Effector CD8-positive, alpha-beta T cell (primary cell): ENCODE measurements at places on chromosomes 3 and 15.

- no peak for DNase-seq
Measured at GRCh38 chr3:153591561-153592245, 429.7 kb downstream of the RAP2B start.

- no peak for DNase-seq
Measured at GRCh38 chr3:86029590-86029989, 961.4 kb downstream of the VGLL3 start.

DNA sequence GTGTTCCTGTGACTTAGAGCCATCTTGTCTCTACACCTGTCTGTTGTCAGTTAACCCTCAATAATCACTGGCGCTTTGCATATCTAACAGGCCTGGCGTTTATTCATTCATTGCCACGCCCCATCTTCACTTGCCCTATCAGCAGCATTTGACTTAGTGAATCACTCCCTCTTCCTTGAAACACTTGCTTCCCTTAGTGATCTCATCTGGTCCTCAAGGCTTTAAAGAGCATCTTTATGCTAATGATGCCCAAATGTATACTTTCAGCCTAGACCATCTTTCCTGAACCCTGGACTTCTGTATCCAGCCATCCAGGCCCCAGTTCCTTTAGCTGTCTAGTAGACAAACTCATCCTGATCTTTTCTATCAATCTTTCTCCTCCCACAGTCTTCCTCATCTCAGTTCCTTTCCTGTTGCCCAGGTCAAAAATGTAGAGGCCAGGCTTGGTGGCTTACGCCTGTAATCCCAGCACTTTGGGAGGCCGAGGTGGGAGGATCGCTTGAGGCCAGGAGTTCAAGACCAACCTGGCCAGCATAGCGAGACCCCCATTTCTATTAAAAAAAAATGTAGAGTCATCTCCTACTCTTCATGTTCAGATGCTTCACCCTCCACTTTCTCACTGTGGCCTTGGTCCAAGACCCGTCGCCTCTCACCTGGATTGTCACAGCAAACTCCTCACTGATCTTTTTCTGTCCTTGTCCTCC lies 1.4 kb upstream of the IGDCC4 start:
- DNase-seq: no peak

DNA sequence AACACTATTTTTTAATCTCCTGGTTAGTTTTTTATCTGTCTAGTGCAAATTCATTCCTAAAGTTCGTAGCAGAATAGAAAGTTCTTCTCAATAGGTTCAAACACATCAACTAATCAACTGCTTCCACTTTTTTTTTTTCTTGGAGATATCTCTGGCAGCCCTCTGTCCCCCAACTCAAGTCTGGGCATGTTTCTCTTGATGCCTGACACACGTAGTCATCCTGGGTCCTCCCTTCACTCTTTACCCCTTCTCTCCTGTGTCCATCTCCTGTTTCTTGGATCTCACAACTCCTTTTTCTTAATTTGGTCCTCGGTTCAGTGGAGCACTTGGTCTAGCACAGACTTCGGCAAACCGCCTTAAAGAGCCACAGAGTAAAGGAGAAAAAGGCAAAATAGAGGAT lies 14.4 kb downstream of the TNFAIP8L3 start:
- DNase-seq: no peak

GRCh38 chr15:48481802-48482201 lies 150.6 kb downstream of the DUT start:
- DNase-seq: no peak

- no peak for DNase-seq
Measured at GRCh38 chr3:104244680-104245220, 1122.0 kb upstream of the ALCAM start.

DNA sequence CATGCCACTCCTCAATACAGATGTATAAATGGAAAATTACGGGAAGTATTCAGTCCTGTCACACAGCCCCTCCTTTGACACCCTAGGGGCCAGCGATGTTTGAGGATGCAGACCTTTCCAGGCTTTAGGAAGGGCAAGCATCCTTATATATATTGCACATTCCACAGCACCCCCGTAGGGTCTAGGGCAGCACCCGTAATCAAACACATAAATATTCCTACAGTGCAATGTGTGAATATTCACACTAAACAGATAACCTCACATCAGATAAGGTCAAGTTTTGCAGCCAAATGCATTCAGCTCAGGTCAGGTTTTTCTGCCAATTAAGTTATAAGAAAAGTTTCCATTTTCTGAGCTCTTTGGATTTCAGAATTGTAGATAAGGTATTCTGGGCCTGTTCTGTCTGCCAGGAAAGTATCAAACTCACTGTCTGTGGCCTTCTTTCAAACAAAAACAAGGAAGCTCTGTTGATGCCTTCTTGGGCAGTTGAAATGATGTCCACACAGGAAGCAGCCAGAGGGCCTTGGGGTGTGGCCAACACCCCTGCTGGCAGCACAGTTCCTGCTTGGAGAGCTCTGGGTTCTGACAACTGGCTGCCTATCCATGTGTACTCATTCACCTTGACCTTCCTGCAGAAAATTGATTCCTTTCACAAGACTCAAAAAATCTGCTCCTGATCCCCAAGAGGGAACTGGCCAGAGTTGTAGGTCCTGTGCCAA lies 427.0 kb downstream of the NTRK3 start:
- no peak for DNase-seq

- DNase-seq: no peak
Measured at GRCh38 chr15:80076321-80077318, 17.1 kb downstream of the ZFAND6 start.

DNA sequence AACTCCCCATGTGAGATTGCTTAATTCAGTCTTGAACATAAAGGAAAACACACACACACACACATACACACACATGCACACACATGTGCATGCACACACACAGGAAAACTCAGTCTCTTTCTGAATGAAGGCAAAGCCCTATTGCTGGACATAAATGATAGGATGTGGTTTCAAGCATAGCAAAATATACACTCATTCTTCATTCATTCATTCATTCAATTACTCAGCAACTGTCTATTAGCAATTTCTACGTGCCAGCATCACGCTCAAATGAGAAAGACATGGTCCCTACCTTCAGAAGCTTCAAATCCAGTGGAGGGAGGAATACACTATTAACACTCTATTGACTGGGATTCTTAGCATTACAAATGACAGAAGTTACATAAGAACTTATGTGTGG lies 41.8 kb upstream of the UBE2E2 start:
- DNase-seq: no peak

DNA sequence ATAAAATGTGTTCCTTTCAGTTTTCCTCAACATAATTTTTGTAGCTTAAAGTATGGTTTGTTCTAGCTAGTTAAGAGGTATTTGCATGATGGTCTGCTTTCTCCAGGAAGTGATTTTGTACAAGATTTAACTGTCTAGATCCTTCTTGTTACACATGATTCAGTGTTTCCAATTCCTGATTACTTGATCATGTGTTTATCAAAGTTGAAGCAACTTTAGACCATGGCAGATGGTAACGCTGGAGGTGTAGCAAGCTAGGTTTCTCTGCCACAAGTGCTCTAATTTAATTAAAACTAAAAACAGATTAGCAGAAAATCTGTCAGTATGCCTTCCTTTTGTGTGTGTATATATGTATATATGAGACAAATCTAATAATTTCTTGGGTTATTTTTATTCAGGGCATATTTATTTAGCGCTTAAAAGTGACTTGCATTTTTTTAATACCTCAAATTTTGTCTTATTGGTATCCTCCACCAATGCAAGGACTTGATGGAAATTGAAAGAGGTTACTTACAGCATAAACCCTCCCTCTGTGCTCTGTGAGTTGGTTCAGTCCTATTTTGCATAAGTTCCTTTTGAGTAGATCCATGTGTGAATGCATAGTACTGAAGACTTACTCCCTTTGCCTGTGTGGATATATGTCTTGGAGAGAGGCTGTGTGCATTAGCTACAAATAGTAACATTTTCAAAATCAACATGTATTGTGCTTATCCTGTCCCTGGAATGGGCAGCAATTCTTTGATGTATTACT lies 157.3 kb upstream of the CGNL1 start:
- DNase-seq: no peak

- DNase-seq: no peak
Measured at GRCh38 chr3:30103186-30103585, 503.2 kb upstream of the TGFBR2 start.

GRCh38 chr3:182716114-182716688 lies 77.1 kb upstream of the ATP11B start:
- no peak for DNase-seq

DNA sequence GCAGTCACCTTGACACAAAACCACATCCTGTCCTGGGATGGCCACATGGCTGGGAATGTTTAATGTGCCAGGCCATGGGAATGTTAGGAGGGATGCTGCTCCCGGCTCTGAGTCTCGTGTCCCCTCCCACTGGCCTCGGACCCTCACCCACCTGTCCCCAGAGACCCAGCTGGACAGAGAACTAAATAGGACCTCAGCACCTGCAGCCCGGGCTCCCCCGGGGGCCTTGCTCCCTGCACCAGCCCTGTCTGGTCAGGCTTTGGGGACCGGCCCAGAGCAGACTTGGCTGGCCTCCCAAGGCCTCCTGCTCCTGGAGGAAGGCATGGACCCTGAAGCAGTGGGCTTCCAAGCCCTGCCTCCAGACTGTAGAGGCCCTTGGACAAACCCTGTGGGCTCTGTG lies 100.0 kb upstream of the IQSEC1 start:
- DNase-seq: no peak

DNA sequence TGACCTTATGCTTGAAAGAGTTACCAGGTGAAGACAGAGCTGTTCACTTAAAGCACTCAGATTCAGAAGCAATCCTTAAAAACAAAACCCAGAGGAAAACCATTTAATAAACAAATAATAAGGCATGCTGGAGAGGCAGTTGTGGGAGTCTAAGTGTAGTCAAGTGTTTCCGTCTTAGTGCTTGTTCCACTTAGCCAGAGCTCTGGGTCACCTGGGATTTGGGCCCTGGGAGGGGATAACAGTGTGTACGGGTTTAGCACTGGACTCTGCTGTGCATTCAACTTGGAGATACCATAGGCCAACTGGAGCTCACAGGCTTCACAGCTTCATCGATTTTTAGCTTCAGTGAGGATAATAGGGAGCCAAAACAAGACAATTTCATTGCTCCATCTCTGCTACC lies 444.6 kb downstream of the CNTN4 start:
- no peak for DNase-seq

DNA sequence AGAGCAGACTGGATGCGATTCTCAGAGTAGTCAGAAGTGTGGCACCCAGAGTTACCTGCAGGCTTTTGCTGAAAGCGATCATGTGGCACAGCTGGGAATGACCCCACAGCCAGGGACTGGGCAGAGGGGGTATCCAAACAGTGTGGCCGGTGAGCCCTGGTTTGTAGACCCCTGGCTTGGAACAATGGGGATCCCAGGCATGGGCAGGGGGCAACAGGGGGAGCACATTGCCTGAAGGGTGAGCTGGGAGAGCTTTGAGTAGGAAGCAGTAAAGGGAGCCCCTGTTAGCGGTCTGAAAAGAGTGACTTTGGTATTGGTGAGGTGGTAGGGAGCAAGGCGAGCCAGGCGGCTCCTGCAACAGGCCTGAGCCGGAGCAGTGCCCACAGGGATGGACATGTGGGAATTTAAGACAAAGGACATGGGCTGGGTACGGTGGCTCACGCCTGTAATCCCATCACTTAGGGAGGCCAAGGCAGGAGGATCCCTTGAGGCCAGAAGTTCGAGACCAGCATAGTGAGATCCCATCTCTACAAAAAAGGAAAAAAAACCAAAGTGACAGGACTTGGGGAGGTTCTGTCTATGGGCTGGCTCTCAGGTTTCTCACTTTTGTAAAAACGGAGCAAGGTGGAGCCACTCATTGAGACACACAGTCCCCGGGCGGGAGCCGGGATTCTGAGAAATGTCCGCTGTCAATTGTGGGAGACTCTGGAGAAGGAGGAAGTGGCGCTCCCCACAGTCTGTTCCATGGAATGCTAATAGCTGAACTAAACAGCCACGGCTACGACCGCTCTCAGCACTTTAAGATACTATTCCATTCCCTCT lies 223.8 kb upstream of the LYSMD4 start:
- no peak for DNase-seq

- no peak for DNase-seq
Measured at GRCh38 chr3:197501496-197501878, 54.3 kb downstream of the BDH1 start.

DNA sequence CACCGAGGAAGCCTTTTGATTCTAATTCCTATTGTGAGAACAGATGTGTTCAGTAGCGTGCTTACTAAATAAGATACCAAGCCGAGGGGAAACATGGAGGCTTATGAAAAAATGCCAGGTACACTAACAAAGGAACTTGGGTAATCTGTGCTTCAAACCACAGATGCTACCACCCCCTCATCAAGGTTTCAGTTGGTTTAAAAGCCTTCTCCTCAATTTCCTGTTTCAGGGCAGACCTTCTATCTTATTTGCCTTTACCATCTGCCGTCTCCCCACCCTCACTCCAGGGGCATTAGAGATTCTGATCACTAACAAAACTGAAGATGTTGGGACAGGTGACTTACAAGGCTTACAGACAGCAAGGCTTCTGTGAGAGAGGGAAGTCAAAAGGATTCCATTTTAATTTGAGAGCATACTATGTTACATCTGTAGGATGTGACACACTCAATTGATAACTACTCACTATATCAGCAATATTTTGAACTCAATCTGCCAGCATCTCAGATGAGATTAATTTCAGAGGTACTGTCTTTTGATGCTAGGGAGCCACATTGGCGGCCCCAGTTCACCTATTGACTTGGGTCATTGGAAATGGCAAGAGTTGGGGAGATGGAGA lies 60.6 kb upstream of the PLCL2 start:
- no peak for DNase-seq

- DNase-seq: no peak
Measured at GRCh38 chr3:171783626-171784025, 26.7 kb downstream of the PLD1 start.

DNA sequence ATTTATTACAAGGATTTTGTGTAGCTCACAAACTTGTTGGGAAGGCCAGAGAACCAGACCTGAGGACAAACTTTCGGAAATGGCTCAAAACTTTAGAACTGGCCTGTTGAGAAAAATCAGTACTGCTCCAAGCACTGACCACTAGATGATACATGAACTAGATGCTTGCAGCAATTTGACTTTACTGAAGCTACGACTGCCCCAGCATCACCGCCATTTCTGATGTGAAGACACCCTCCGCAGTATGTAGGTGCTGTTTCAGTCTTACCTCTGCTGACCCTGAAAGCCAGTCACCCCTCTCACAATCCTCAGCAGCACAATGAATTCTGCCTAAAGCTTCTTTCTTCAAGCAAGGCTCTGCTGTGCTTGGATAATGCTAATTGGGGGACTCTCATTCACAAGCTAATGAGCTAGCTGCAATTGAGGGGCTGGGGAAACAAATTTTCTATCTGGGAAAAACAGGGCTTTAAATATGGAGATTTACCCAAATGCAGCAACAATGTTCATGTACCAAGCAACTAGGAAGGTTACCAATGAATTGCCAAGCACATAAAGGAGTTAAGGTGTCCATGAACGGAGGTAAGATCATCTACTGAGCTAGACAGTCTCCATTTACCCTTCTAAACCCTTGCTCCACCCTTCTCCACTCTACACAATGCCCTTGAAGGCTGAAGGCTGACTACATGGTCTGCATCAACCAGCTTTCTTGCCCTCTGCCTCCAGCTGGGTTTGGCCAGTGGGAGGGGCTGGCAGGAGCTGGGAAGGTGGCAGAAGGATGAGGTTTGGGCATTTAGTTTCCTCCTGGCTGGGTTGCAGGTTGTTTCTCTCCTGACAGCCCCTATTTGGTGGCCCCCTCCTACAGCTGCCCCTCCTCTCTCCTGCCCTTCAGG lies 53.2 kb upstream of the FSTL1 start:
- no peak for DNase-seq
